Fibroblast of villous mesenchyme (primary cell): ENCODE measurements at places on chromosomes 3 and 15. TPM values are rescaled to one million over a fixed set of nuclear protein-coding genes. Genes with fewer than 3 reads are reported as not detected.

Gene ABHD17C
- total RNA-seq: 10.0 and 12.1 TPM in 2 replicates

Gene SERINC4
- total RNA-seq: under 0.01 TPM in 1 of 2 replicates, not detected in the other

Gene PAQR5
- total RNA-seq: 0.97 and 1.3 TPM in 2 replicates

Gene CCR3
- not detected in 2 replicates for total RNA-seq

Gene SOX14
- total RNA-seq: not detected in 2 replicates

Gene ITGA11
- total RNA-seq: 87.7 and 159 TPM in 2 replicates

Gene HRH1
- total RNA-seq: 13.2 and 26.8 TPM in 2 replicates

Gene COMMD2
- total RNA-seq: 28.3 and 34.5 TPM in 2 replicates

Gene GMPPB
- total RNA-seq: 30.2 and 31.6 TPM in 2 replicates

Gene ALDH1A2
- total RNA-seq: 2.9 and 8.2 TPM in 2 replicates

Gene ADAMTS9
- 1.7 and 1.9 TPM in 2 replicates for total RNA-seq

Gene C3orf49
- total RNA-seq: not detected in 2 replicates

Gene TEX55
- total RNA-seq: not detected in 2 replicates

Gene PTX3
- 22.5 and 47.0 TPM in 2 replicates for total RNA-seq

Gene RBP2
- not detected in 2 replicates for total RNA-seq

Gene FHIT
- total RNA-seq: 1.6 and 2.2 TPM in 2 replicates

Gene SH2D7
- total RNA-seq: not detected in 2 replicates

Gene INSYN1
- total RNA-seq: under 0.01 and 0.64 TPM in 2 replicates

Gene CFAP91
- 0.32 and 0.43 TPM in 2 replicates for total RNA-seq

Gene PLA2G4D
- not detected in 2 replicates for total RNA-seq

Gene PRKCI
- 81.8 and 98.4 TPM in 2 replicates for total RNA-seq

Gene GOLGA8T
- total RNA-seq: under 0.01 TPM in 1 of 2 replicates, not detected in the other

Gene CLDN16
- under 0.01 and 0.43 TPM in 2 replicates for total RNA-seq

Gene MESP2
- total RNA-seq: 0.32 and 0.43 TPM in 2 replicates

Gene LSMEM2
- total RNA-seq: not detected in 2 replicates

Gene TMEM87A
- total RNA-seq: 70.9 and 79.9 TPM in 2 replicates

Gene SPATA12
- not detected in 2 replicates for total RNA-seq

Gene IMPG2
- total RNA-seq: 0.32 and 0.43 TPM in 2 replicates

Gene CPN2
- total RNA-seq: not detected in 2 replicates

Gene TXNRD3
- 11.3 and 13.4 TPM in 2 replicates for total RNA-seq

Gene PIK3R4
- total RNA-seq: 28.0 and 41.5 TPM in 2 replicates

Gene INKA1
- total RNA-seq: 4.7 and 11.0 TPM in 2 replicates

Gene NUP210
- total RNA-seq: under 0.01 TPM in 1 of 2 replicates, not detected in the other

Gene C3orf85
- not detected in 2 replicates for total RNA-seq

Gene UROC1
- total RNA-seq: under 0.01 TPM in 1 of 2 replicates, not detected in the other

Gene PPP2R3A
- total RNA-seq: 23.2 and 25.9 TPM in 2 replicates

Gene MAGI1
- 20.7 and 29.0 TPM in 2 replicates for total RNA-seq

Gene MYNN
- total RNA-seq: 20.9 and 25.5 TPM in 2 replicates

Gene ALCAM
- total RNA-seq: 86.3 and 139 TPM in 2 replicates

Gene MFGE8
- 158 and 168 TPM in 2 replicates for total RNA-seq

Gene DGKG
- under 0.01 and 0.32 TPM in 2 replicates for total RNA-seq

Gene GABRR3
- not detected in 2 replicates for total RNA-seq

Gene NKTR
- total RNA-seq: 69.6 and 82.9 TPM in 2 replicates

Gene FBLN2
- 30.2 and 50.6 TPM in 2 replicates for total RNA-seq

Gene PTH1R
- 2.3 and 2.6 TPM in 2 replicates for total RNA-seq

Gene PLSCR2
- total RNA-seq: 0.43 TPM in 1 of 2 replicates, not detected in the other

Gene CGNL1
- 0.43 and 0.64 TPM in 2 replicates for total RNA-seq
